Stimulated activated CD8-positive, alpha-beta memory T cell treated with anti-CD3 and anti-CD28 coated beads, Interleukin-2, amount 100 ng/mL, for 1 hour (primary cell): ENCODE measurements at places on chromosomes 5 and 9.
A peak's percentile ranks its signal among the peaks of the same experiment; 100 is the strongest.

- peak; percentile 48 for DNase-seq
Measured at GRCh38 chr5:141664733-141665461, 13.7 kb upstream of the FCHSD1 start.

- no peak for DNase-seq
Measured at GRCh38 chr5:102663749-102664530, 91.2 kb upstream of the PAM start.

- DNase-seq = no peak
Measured at GRCh38 chr5:171745602-171746001, 40.0 kb upstream of the SMIM23 start.

DNA sequence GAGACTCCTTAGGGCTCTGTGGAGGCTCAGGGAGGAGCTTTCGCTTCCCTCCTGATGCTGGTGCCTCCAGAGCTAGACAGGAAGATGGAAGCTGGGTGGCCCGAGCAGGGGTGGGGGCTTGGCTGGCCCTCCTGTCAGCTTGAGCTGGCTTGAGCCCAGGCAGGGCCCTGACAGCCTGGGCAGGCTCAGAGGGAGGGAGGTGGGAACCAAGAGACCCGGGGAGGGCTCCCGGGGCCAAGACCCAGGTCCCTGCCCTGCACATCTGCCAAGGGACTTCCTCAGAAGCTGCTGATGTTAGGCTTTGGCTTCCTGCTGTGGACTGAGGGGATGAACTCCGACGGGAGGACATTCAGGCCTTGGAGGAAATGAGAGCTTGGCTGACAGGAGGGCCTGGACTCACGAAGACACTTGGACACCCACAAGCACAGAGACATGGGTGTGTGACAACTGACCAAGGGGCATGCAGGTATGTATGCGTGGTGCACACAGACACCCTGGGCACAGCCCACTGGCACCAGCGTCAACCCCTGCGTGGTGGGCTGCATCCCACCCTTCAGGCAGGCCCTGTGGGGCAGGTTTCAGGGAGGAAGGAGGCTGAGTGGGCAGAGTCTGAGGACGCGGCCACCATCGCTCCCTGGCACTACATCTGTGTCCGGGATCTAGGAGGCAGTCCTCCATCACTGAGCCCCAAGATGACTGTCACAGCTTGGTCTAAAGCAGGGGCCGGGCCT lies 1.7 kb upstream of the LTC4S start:
- DNase-seq = no peak

GRCh38 chr9:75168270-75169178 lies 80.2 kb downstream of the OSTF1 start:
- DNase-seq = no peak

- DNase-seq = no peak
Measured at GRCh38 chr9:124342776-124343485, 72.3 kb downstream of the PSMB7 start.
